Amygdala (tissue), 56 donors: ENCODE measurements at places on chromosomes 1 and 21.

- no peak for DNase-seq
Measured at GRCh38 chr1:5273280-5274003, 619.0 kb downstream of the AJAP1 start.

DNA sequence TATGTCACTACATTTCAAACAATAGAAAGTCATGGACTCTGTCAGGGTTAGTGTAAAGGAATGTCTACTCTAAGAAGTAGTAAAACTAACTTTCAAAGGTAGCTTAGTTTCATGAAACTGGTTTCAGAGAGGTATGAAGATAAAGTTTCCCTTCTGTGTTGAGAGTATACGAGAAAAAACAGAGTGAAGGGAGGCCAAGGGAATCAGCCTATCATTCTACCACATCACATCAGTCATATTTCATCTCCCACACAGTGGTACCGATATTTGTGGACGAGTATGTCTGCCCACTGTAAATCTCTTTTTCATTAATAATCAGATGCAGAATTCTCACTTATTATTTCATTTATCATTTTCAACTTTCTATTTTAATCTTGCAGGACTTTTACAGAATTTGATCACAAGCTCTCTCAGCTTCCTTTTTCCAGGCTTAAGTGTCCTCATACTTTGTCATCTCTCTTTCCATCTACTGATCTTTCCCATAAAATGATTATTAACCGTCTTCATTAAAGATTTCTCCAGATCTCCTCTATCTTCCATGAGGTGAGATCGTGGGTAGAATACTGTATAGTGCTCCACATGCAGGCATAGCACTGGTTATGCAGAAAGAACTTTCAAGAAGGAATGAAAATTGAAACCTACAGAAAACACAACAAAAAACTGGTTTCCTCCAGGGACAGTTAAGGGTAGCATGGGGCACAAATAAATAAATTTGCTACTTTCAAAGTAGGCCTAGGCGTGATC, 11.5 kb upstream of the IFI16 start:
- no peak for DNase-seq

- DNase-seq: no peak
Measured at GRCh38 chr1:103517380-103518047, 8.0 kb upstream of the RNPC3 start.

DNA sequence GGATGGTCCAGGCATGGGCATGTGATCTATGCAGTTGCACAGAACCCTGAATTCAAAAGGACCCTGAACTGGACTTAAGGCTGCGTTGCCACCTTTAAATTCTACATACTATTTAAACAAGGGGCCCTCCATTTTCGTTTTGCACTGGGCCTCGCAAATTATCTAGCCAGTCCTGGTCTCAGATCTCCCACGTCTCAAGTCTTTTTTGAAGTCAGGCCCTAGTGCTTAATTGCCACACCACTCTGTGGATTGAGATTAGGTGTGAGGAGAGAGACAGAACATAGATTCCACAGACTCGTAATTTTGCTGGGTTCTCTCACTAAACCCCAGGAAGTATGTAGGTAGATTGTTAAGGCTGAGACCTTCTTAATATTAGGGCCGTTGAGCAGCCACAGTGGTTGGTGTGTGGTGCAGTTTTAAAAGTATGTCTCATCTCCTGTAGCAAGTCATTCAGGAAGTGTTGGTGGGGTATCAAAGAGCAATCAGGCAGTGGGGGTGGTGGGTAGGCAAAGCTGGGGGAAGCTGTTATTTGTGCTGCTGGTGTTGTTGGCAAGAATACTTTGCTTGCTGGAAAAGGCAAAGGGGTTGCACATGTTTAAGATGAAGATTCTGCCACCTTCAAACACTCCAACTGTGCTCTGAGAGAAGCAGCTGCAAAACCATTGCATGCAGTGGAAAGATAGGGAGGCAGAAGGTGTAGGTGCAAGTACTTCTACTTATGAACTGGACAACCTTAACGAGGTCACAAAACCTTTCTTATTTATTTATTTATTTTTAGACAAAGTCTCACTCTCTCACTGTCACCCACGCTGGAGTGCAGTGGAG, 11.2 kb downstream of the CD84 start:
- no peak for DNase-seq

GRCh38 chr21:35257413-35257812, 208.3 kb upstream of the RUNX1 start:
- DNase-seq: no peak

- DNase-seq: no peak
Measured at GRCh38 chr1:162823231-162823630, 32.7 kb downstream of the HSD17B7 start.

GRCh38 chr1:156725683-156726280, 2.5 kb upstream of the METTL25B start:
- peak; percentile 75 for DNase-seq

DNA sequence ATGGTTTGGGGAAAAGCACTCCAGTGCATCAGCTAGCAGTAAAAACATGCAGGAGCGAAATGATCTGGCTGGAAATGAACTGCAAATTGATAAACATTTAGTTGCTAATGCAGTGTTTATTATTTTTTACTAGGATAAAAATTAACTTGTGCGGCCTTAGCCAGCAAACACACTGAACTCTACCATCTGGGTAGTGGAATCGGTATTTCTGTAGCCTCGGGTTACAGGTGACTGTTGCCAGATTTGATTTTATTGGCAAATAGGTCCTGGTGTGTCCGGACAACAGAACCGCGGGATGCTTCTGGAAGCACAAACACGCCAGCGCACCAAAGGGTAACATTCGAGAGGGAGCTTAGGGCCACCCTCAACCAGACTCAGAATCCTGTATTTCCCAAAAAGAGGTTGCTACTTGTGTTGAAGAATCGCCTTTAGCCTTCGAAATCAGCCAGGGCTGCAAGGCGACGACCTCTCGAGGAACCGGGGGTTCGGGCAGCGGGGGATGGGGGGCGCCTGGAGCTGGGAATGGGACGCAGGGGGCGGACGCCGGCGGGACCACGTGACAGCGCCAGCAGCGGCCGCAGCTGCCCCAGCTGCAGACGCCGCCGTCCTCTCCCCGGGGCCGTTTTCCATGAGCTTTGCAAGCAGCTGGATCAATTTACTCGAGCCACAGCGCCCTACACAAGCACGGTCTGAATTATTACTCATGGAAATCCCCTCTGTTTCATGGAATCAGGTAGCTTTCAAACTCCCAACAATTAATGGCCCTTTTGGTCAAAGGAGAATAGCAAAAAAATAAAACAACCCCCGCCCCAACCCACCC, 158.8 kb downstream of the TOMM20 start:
- peak; percentile 35 for DNase-seq

- DNase-seq: no peak
Measured at GRCh38 chr1:5415606-5416005, 576.6 kb downstream of the NPHP4 start.

GRCh38 chr1:67838180-67838910, 5.1 kb upstream of the GNG12 start:
- no peak for DNase-seq

DNA sequence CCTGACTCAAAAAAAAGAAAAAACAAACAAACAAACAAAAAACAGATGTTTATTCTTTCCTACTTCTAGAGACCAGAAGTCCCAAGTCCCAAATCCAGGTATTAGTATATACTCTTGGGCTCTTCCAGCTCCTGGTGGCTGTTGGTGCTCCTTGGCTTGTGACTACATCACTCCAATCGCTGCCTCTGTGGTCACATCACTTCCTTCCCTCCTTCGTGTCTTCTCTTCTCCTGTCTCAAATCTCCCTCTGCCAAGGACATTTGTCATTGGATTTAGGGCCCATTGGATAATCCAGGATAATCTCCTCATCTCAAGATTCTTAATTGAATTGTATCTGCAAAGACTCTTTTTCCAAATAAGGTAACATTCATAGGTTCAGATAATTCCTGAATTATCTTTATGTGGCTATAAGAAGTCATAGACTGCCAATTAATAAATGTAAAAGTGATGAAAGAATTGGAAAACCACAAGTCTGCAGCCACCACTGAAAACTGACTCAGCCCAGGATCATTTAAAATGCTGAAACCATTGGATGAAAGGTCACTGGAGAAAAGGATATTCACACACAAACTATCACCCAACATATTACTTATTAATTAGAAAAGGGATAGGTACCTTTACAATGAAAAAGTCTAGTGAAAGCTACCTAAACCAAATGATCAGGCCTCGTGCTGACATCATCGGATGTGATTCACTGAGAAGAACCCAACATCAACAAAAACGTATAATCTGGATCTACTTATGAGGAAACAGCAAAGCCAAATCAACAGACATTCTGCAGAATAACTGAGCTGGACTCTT, 67.1 kb downstream of the ZNF281 start:
- DNase-seq: no peak

GRCh38 chr1:24999906-25000305, 69.8 kb upstream of the RUNX3 start:
- no peak for DNase-seq

DNA sequence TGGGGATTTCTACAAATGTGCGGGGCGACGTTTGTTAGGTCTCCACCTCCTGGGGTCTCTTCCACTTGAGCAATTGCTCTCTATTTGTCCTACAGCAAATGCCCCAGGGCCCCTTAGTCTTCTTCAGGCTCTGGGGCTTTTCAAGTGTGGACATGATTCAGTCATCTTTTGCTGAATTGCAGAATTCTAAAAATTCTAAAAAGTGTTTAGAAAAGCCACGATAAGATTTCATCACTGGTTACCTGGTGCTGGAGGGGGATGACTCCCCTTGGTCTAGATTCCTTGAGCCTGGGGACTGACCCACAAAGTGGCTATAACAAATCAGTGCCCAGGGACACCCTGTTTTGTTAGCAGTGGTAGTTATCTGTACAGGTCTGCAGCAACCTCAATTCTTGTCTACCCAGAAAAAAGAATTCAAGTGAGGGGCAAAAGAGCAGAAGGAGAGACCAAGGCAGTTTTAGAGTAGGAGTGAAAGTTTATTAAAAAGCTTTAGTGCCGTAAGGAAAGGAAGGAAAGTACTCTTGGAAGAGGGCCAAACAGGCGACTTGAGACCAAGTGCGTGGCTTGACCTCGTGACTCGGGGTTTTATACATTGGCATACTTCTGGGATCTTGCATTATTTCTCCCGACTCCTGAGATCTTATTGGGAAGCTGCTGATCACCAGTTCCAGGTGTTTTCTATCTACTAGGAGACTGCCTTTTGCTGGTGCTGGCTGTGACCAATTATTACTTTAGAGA, 25.2 kb downstream of the PROK1 start:
- no peak for DNase-seq

DNA sequence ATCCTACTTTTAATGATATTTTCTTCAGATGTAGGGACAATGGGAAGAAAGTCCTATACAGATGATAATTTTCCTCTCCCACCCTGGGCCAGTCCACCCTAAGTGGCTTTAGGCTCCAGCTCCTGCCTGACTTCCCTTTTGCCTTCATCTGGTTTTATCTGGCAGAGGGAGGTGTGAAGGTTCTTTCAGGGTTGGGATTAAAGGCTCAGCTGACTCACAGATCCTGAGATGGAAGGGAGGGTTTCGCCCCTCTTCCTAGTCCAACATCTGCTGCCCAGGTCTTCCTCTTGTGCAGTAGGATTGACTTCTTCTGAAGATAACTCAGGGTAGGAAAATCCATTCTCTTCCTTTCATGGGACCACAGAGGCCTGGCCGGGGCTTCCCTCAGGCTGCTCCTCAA, 362.4 kb upstream of the KAZN start:
- no peak for DNase-seq

GRCh38 chr1:159071970-159072582, 4.5 kb downstream of the AIM2 start:
- DNase-seq: no peak

- no peak for DNase-seq
Measured at GRCh38 chr1:185139246-185139645, 17.5 kb downstream of the TRMT1L start.

- DNase-seq: no peak
Measured at GRCh38 chr1:23618586-23619083, 59.3 kb upstream of the ID3 start.

GRCh38 chr21:45533361-45533845, 8.8 kb downstream of the SLC19A1 start:
- DNase-seq: no peak

GRCh38 chr21:28253338-28253737, 739.3 kb downstream of the LTN1 start:
- DNase-seq: no peak
